ENCODE measurements at places on chromosomes 7 and 10.

DNA sequence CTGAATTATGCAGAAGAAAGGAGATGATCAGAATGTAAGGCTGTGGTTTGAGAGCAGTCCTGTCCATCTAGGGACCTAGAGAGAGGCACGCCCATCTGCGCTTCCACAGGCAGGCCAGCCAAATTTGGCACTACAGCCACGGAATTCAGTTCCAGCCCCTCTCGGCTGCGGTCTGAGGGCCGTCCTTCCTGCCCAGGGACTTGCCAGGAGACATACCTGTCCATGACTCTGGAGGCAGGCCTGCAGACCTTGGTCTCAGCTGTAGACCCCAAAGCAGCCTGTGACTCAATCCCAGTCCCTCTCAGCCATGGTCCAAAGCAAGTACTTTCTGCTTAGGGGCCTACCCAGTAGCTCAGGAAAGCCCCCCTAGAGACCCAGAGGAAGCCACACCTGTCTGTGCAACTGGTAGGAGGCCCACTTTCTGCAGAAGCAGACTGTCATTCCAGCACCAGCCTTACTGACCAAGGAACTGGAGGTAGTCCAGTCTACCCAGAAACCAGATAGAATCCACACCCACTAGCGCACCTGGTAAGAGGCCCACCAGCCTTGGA is 720.9 kb downstream of the PARD3 start:
- no peak for DNase-seq

GRCh38 chr7:156309016-156309620 is 331.5 kb upstream of the RNF32 start:
- no peak for DNase-seq

GRCh38 chr7:36668080-36668479 is 56.2 kb downstream of the AOAH start:
- DNase-seq = no peak

GRCh38 chr10:51999096-51999495 is 299.7 kb upstream of the CSTF2T start:
- DNase-seq = no peak

DNA sequence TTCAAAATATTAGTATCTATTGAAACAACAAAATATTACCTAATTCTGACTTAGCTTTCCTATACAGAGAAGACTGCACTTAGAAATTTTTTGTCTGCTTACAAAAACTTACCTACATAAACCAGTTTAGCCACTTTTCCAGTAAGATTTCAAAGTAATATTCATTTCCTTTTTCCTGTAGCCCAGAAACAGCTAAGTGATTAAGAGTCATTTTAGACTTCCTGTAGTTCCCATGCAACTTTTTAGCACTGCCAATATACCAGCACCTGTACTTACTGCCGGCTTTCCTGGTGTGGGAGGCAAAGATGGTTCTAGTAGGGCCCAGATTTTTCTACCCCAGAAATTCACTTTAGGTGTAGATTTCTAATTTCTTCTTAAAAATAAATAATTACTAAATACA is 21.8 kb downstream of the NT5C2 start:
- no peak for DNase-seq

GRCh38 chr7:72244826-72245398 is 167.2 kb downstream of the CALN1 start:
- DNase-seq = no peak
